WTC11 (cell line): ENCODE measurements at places on chromosomes 2 and 18. TPM values are rescaled to one million over a fixed set of nuclear protein-coding genes. Genes with fewer than 3 reads are reported as not detected.

DNA sequence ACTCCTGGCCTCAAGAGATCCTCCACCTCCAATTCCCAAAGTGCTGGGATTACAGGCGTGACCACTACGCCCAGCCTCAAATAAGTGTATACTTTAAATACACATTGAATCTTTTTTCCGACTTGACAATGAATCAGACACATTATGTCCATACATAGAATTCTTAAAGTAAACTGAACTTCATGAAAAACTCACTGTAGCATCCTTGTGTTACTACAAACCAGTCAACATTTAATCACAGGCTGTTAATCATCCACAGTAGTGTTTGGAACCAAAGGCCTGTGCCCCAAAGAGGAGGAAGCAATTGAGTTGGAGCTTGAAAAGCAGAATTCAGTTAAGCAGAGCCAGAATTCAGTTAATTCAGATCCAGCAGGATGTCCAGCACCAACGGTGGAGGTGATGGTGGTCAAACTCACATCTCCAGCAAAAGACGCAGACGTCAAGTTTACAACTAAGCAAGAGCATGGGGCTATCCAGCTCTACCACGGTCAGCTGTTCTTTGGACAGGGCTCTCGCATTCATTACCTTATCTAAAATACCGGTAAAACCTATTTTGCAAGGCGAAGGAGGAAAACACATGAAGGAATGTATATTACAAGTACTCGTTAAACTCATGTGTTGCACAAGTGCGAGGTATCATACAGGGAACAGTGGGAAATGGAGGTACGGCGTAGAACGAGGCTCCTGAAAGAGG, 1.2 kb downstream of the SLC39A6 start:
- no peak for DNase-seq

DNA sequence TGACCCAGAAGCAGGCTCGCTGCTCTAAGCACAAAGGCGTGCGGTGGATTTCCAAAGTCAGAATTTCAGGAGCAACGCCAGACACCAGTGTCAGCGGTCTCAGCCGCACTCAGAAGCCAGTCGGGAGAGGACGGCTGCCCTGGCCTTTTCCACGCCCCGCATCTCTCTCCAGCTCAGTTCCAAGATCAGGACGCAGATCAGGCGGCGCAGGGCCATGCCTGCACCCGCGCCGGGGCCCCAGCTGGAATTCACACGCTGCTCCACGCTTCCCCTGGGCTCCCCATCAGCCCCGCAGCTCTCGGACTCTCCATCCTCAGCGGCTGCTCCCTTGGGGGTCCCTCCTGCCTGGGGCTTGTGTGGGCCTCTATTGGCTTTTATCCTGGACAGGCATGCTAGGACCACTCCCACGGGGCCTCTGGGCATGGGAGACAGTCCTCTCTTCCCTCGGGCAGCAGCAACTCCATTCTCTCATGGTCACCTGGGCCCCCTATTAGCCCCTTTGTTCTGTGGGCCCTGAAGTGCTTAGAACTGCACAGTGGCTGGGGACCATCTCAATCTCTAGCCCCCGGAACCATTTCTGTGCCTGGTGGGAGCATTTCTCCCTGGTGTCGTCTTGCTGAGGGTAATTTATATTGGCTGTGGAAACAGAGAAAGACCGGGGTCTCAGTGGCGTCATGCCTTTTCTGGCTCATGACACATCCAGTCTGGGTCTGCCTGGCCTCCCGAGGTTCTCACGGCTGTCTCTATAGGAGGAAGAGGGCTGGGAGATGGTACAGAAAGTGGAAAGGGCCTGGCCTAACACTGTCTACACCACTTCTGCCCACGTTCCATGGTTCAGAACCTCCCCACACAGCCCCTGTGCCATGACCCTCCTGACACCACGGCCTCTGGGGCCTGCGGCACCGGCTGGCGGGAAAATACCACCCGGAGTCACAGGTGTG, 14.9 kb upstream of the TMEM18 start:
- no peak for DNase-seq

DNA sequence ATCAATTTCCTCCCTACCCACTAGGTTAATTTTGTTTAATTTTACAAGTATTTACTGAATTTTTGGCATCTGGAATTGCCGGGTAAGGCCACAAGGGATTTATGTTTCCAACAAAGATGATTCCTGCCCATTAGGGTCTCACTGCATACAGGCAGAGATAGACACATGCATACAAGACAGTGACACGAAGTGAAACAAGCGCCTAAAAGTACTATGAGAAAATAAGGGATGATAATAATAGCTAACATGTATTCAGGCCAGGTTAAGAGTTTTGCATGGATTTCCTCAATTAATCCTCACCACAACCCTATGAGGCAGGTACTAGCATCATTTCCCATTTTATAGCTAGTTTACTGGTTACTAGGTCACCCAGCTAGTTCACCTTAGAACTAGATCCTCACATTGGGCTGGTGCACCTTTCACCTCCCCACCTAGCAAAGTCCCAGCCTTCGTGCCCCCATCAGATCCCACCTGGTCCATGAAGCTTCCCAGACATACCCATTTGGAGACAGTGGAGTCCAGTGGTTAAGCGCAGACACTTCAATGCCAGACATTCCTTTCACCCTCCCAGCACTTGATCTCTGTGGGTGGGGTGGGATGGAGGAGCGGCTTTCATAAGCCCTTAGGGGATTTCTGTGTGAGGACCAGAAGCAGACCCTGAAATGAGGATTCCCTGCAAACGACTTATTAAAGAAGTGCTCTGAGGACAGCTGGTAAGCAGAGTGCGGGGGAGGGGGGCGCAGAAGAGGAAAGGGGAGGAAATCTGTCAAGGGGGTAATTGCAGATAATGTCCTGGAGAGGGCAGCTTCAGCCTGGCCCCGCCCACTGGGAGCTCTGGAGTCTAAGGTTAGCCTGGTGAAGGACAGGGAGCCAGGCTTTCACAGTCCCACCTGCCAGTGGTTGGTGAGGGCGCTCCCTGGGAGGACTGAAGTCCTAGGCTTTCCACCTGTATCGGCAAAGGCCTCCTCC, 5.8 kb upstream of the DGUOK start:
- peak; percentile 85 for DNase-seq

Gene ALPP
- 0.14 to 0.20 TPM (median 0.14 TPM) in 3 replicates for total RNA-seq

Gene STAT4
- 0.44 to 0.76 TPM (median 0.44 TPM) in 3 replicates for total RNA-seq

- no peak for DNase-seq
Measured at GRCh38 chr2:72032481-72033041, 115.1 kb downstream of the CYP26B1 start.

Gene MEX3C
- total RNA-seq = 70.4 to 79.4 TPM (median 73.9 TPM) in 3 replicates

GRCh38 chr2:21740484-21740883, 616.7 kb downstream of the TDRD15 start:
- no peak for DNase-seq

DNA sequence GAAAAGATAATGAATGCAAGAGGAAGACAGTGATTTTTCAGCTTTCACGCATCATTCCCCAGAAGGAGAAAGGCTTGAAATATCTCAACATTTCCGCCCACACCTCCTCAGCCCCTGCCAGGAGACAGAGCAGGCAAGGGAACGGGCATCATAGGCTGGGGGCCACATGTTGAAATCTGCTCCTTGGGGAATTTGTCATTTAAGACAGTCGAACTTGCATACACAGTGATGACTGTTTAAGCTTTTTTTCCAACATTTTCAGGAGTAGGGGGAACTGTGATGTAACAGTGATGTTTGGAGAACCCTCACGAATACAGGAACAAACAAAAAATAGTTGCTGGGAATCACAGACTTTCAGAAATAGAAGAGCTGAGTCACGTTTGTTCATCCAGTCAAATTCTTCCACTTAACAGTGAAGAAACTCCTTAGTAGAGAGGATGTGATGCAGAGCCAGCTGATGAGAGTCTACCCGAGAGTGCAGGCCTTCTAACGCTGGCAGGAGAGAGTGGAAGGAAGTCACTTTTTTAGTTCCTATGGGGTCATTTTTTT, 266.8 kb downstream of the ALPK2 start:
- DNase-seq = no peak

DNA sequence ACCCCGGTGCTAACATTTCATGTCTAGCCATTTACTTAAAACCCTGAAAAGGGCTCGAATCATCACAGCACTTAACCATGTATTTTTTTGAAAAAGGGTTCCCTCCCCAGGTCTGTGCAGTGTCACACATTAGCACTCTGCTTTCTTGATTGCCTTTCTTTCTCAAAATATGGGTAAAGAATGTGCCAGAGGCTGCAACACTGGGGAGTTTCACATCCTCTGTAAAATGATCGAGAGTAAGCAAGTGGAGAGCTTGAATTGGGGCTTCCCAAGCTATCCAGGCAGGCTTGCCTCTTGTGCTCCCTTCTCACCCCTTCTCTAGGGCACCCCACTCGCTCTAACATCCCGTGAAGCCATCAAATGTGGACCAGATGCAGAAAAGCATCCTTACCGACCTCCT, 177.0 kb upstream of the CCDC68 start:
- no peak for DNase-seq

DNA sequence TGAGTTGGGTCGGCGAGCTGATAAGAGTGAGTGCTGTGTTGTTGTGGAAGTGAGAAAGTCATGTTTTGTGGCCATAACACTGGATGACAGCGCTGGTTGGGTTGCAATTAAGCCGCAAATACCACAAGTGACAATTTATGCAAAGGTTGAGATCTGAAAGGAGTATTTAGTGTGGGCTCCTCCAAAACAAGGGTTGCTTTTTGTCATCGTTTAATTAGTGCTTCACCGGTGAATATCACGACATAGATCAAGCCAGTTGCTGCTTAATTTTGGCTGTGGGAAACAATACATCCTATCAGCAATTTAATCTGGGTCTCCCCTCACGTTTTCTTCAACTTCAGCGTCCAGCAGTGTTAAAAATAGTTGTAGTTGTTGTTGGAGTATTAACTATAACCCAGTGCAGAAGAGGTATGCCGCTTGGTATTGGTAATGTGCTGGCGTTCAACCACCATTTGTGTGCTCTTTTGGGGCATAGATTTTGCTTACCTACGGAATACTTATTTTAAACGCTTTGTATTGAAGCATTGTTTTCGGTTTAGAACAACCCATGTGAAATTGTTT, 662 bp downstream of the ACVR2A start:
- DNase-seq = no peak

DNA sequence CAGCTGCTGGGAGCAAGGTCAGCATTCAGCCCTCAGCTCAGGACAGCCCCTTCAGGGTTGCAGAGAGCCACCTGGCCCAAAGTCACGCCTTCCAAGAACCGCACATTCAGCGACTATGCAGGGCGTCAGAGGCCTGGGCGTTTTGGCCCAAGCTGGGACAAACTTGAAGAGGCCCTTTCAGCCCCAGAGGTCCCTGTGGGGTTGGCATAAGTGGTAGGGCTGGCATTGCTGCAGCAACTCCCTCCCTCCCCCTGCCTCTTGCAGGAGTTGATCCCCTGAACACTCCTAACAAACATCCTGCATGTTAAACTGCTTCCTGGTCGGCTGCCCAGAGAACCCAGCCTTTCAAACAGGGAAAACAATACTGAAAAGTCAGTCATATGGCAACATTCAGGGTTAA, 192.9 kb upstream of the SMAD2 start:
- no peak for DNase-seq

Gene CHRNG
- total RNA-seq = 0.20 TPM in 1 of 3 replicates, not detected in the others

Gene FEV
- not detected in 3 replicates for total RNA-seq

GRCh38 chr2:210195101-210195852, 24.1 kb upstream of the KANSL1L start:
- DNase-seq = no peak

DNA sequence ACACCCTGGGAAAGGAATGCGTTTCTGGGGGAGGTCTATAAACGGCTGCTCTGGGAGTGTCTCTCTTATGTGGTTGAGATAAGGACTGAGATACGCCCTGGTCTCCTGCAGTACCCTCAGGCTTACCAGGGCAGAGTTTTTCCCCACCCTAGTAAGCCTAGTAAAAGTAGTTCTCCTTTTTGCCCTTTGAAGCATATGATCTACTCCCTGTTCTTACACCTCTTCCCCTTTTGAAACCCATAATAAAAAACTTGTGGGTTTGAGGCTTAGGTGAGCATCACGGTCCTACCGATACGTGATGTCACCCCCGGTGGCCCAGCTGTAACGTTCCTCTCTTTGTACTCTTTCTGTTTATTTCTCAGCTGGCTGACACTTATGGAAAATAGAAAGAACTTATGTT, 97.4 kb downstream of the FSIP2 start:
- DNase-seq = no peak

GRCh38 chr2:145026456-145027455, 506.8 kb upstream of the ZEB2 start:
- DNase-seq = no peak

Gene VWA3B
- total RNA-seq = not detected in 3 replicates

Gene FLACC1
- 0.17 to 0.62 TPM (median 0.23 TPM) in 3 replicates for total RNA-seq

Gene MOGAT1
- 0.62 to 1.2 TPM (median 0.72 TPM) in 3 replicates for total RNA-seq
